Liver (tissue), 10 donors: ENCODE measurements at places on chromosomes 4 and X. TPM values are rescaled to one million over a fixed set of nuclear protein-coding genes. Genes with fewer than 3 reads are reported as not detected.

DNA sequence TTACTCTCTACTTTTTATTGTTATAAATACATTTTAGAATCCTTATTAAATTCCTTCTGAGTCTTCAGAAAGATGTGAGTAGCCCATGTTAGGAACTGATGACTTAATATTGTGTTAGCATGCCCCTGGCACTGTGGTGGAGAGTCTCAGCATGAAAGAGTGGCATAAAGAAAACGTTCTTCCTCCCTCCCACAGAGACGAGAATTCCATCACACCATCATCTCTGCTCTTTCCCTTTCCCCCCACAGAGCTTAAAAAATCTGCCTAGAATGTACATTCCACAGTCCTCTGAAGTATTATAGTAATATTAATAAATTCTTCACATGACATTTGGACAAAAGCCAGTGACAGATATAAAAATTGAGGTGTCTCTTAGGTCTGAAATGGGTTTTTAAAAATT, 117.8 kb upstream of the DKK2 start:
- DNase-seq: no peak
- H3K27me3 ChIP-seq: no peaks in the 10 kb centered on the region
- H3K4me1 ChIP-seq: no peaks in the 10 kb centered on the region

DNA sequence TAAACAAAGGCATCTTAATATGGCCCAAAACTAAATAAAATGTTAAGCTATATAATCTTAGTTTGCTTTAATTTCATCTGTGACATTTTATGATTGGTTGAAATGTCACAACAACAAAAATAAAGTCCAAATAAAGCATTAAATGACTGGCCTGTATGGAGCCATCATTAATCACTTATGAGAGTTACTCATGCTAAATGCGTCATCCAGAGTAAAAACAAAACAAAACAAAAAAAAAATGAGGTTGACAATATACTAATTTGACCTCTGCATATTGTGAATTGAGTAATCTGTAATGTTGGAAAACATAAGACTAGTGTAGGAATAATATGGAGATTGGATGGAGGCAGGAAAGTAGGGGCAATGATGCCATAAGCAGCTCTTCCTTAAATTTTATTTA, 139.7 kb downstream of the MAPK10 start:
- no peak overlapping the region for H3K4me3 ChIP-seq
- H3K36me3 ChIP-seq: no peaks in the 10 kb centered on the region
- no peak overlapping the region for H3K27ac ChIP-seq
- no peaks in the 10 kb centered on the region for H3K27me3 ChIP-seq

- no peaks in the 10 kb centered on the region for H3K27me3 ChIP-seq
- H3K4me1 ChIP-seq: no peaks in the 10 kb centered on the region
- no peak overlapping the region for H3K4me3 ChIP-seq
- no peaks in the 10 kb centered on the region for H3K36me3 ChIP-seq
- H3K27ac ChIP-seq: no peak overlapping the region
Observed at GRCh38 chr4:38774181-38774955, 8.4 kb downstream of the TLR10 start.

GRCh38 chrX:12579311-12579710, 211.9 kb upstream of the PRPS2 start:
- no peaks in the 10 kb centered on the region for H3K36me3 ChIP-seq
- DNase-seq: no peak
- no peaks in the 10 kb centered on the region for H3K4me1 ChIP-seq
- H3K27me3 ChIP-seq: no peaks in the 10 kb centered on the region
- H3K4me3 ChIP-seq: no peak overlapping the region
- no peak overlapping the region for H3K27ac ChIP-seq

NMU gene
- total RNA-seq: not detected

CDS1 gene
- 0.56 TPM for total RNA-seq
